Muscle of leg (tissue), 16 donors: ENCODE measurements at places on chromosomes 12 and 14. TPM values are rescaled to one million over a fixed set of nuclear protein-coding genes. Genes with fewer than 3 reads are reported as not detected.
A peak's percentile ranks its signal among the peaks of the same experiment; 100 is the strongest.

The RASSF3 gene
- 32.5 TPM for total RNA-seq

The PLBD1 gene
- total RNA-seq, result 23.2 TPM

GRCh38 chr14:30600922-30601918 is 20.9 kb upstream of the SCFD1 start:
- no peak overlapping the region for H3K4me3 ChIP-seq
- peak overlapping the region; percentile 17 for H3K27ac ChIP-seq
- H3K27me3 ChIP-seq, result no peaks in the 10 kb centered on the region
- peak; percentile 33 for DNase-seq

- no peak for DNase-seq
- H3K4me1 ChIP-seq, result peaks cover 56% of the 10 kb centered on the region
- no peaks in the 10 kb centered on the region for H3K36me3 ChIP-seq
Measured at GRCh38 chr12:48978291-48978740, at the start of gene WNT1. Gene WNT1 (plus strand): TSS chr12:48978322. CDS start chr12:48978651, 329 bp downstream.

GRCh38 chr14:71613168-71613567 is 319.1 kb upstream of the RGS6 start:
- no peaks in the 10 kb centered on the region for H3K4me1 ChIP-seq
- DNase-seq, result no peak
- H3K36me3 ChIP-seq, result no peaks in the 10 kb centered on the region
- no peaks in the 10 kb centered on the region for H3K27me3 ChIP-seq
- H3K27ac ChIP-seq, result no peak overlapping the region

DNA sequence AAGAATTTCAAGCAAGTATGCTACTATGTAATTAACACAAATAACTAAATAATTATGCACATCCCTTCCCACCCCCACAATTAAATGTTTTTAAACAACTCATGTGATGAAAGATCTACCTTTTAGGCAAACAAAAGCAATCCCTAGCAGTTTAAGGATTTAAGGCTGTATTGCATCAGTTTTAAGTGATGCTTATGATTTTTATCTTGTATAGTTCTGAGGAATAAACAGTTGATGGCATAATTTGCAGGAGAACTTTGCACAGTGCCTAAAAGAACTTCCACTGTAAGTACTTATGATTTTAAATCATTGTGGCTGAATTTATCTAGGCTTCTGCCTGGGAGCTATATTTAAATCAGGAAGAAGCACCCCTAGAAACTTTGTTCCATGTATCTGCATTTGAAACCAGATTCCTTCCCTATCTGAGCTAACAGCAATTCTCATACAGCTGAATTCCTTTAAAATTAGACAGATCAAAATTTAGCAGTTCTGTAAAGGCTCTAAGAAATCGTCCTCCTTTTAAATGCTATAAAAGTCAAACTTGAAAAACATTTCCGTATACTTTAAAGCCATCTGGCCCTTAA is 388.6 kb downstream of the BCAT1 start:
- no peak for DNase-seq
- peaks cover 12% of the 10 kb centered on the region for H3K4me1 ChIP-seq
- no peak overlapping the region for H3K4me3 ChIP-seq
- H3K27ac ChIP-seq, result peak overlapping the region; percentile 89
- peaks cover 32% of the 10 kb centered on the region for H3K27me3 ChIP-seq
